ENCODE measurements at places on chromosomes 13 and 19. TPM values are rescaled to one million over a fixed set of nuclear protein-coding genes. Genes with fewer than 3 reads are reported as not detected.

APOC4 gene
- not detected for total RNA-seq

CEACAM21 gene
- total RNA-seq = 5.1 TPM

RAB20 gene
- total RNA-seq = 7.4 TPM

CBY2 gene
- not detected for total RNA-seq

GRCh38 chr13:97948041-97948440, 5.4 kb upstream of the IPO5 start:
- no peaks in the 10 kb centered on the region for H3K27me3 ChIP-seq
- DNase-seq = no peak
- H3K4me1 ChIP-seq = no peaks in the 10 kb centered on the region
- H3K27ac ChIP-seq = no peak overlapping the region
- H3K36me3 ChIP-seq = no peaks in the 10 kb centered on the region

DNA sequence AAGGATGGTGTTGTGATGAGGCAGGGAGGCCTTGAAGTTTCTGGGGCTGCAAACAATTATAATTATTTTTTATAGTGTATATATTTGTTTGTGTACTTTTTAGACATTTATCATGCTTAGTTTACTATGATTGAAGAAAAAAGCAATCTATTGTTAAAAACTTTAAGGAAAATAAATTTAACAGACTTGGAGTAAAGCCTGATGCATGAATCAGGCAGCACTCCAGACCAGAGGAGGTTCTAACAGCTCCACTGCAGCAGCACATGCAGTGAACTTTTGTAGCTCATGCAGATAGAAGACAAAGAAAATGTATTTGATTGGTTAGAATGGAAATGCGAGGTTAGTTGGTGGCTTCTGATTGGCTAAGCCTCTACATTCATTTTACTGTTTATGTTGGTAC, 36.8 kb upstream of the PABPC3 start:
- H3K36me3 ChIP-seq = no peaks in the 10 kb centered on the region
- H3K27me3 ChIP-seq = no peaks in the 10 kb centered on the region
- no peak for DNase-seq
- H3K4me3 ChIP-seq = no peak overlapping the region

GRCh38 chr13:28459911-28460310, 35.0 kb downstream of the FLT1 start:
- no peak overlapping the region for H3K4me3 ChIP-seq
- no peak overlapping the region for H3K27ac ChIP-seq
- H3K27me3 ChIP-seq = no peaks in the 10 kb centered on the region
- no peak for DNase-seq

- H3K4me1 ChIP-seq = no peaks in the 10 kb centered on the region
- DNase-seq = no peak
- H3K27ac ChIP-seq = no peak overlapping the region
- no peak overlapping the region for H3K4me3 ChIP-seq
- H3K27me3 ChIP-seq = peaks cover 7% of the 10 kb centered on the region
- H3K36me3 ChIP-seq = no peaks in the 10 kb centered on the region
Observed at GRCh38 chr19:51036519-51036918, 1.7 kb upstream of the KLK12 start.

GRCh38 chr13:109326601-109327000, 459.8 kb downstream of the IRS2 start:
- H3K4me1 ChIP-seq = no peaks in the 10 kb centered on the region
- DNase-seq = no peak
- H3K36me3 ChIP-seq = no peaks in the 10 kb centered on the region
- H3K4me3 ChIP-seq = no peak overlapping the region
- no peaks in the 10 kb centered on the region for H3K27me3 ChIP-seq
- no peak overlapping the region for H3K27ac ChIP-seq

GRCh38 chr19:30366282-30366681, 5.9 kb upstream of the ZNF536 start:
- H3K4me1 ChIP-seq = peaks cover 12% of the 10 kb centered on the region
- DNase-seq = no peak
- no peak overlapping the region for H3K27ac ChIP-seq
- H3K27me3 ChIP-seq = no peaks in the 10 kb centered on the region
